ENCODE measurements at places on chromosomes 6 and 20.

- DNase-seq = no peak
Measured at GRCh38 chr6:116111552-116112528, 11.2 kb downstream of the NT5DC1 start.

GRCh38 chr6:141607956-141608355 is 524.8 kb upstream of the GJE1 start:
- DNase-seq = no peak

GRCh38 chr6:117653949-117654348 is 21.3 kb upstream of the NUS1 start:
- no peak for DNase-seq

GRCh38 chr20:62054451-62054953 is 11.2 kb downstream of the TAF4 start:
- DNase-seq = no peak

GRCh38 chr6:147304016-147304415 is 99.8 kb downstream of the STXBP5 start:
- no peak for DNase-seq

DNA sequence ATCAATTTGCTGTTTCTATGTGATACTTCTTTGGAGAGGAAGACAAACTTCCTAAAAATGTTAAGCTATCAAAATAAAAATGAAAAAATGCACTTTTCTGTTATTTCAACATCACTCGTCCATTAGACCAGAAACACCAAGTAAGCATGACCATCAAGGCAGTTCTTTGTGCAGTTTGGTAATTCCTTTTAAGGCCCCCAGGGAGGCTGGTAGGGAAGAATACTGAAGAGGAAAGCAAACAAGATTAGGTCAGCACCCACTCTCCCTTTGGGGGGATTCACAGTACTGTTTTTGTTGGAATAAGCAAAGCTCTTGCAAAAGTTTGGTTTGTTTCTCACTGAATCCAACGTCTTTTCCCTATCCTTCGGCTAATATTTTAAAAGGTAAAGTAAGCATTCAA is 206.8 kb upstream of the SLC35B3 start:
- DNase-seq = no peak

DNA sequence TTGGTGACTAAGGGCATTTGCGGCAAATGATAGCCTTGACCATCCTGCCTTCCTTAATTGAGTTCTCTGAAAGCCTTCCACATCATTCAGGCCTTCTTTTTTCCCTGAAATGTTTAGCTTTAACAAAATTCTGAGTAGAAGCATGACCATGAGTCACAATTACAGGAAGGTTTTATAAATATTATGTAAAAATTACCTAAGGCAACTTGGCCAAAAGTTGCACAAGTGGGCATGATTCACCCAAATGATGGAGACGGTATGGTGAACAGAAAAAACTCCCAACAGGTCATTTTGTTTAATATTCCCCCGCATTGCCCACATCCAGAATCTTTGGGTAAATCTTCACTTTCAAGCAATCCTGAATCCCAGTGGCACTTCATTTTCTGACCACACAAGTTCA is 37.0 kb downstream of the MC3R start:
- no peak for DNase-seq

DNA sequence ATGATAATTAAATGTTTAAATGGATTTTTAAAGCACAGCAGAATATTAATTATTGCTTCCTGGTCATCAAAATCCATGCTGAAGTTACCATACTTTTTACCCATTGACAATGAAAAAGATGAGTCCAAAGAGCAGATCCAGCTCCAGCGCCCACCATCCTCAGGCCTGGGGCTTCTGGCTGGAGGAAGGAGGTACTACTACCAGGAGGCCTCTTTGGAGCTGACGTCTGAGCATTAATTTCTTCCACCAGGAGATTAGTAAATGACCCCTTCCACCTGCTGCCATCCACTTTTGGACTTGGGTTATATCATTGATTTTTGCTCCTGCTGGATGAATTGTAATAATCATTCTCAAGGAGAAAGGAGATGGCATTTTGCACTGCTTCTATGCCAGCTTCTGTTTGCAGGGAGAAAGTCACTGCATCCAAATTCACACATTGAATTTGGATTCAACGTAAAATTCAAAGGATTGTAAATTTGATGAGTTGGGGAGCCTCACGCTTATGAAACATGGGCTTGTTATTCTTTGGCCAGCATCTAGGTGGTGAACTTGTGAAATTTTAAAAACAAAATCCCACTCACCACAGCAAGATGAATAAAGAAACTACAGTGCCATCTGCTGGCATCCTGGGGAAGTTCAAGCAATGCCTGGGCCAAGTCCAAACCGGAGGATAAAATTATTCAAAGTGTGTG is 121.8 kb downstream of the SASH1 start:
- peak; percentile 17 for DNase-seq

GRCh38 chr6:97440590-97441176 is 157.7 kb upstream of the MMS22L start:
- no peak for DNase-seq

DNA sequence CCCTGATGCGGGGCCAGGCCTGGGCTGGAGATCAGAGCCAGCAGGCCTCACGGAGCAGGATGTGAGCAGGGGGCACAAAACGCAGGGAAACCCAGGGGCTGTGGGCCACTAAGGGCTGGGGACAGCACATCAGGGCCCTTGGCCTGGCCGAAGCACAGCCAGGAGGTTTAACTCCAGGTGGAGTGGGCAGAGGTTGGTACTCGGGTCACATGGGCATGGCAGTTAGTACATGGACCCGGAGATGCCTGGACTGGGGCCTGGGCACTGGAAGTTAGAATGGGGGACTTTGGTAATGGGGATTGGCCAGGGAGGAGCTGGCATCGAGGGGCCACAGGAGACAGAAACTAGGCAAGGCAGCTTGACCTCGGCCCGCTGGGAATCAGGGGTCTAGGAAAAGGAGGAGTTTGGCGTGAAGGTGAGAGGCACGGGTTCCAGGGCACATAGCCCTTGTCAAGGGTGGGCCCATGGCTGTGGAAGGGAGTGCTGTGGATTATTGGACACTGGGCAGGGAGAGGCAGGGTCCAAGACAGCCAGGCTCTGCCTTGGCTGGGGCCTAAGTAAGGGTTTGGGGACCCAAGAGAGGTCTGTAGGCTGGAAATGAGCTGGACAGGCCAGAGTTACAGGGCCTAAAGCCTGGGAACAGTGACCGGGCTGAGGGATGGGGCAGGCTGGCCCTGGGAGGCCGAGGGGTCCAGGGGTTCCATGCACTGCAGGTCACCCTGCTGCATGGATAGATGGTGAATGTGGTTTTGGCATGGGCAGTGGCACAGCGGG is 41.6 kb upstream of the CD93 start:
- DNase-seq = no peak

- no peak for DNase-seq
Measured at GRCh38 chr6:152642578-152643375, 5.6 kb upstream of the SYNE1 start.

DNA sequence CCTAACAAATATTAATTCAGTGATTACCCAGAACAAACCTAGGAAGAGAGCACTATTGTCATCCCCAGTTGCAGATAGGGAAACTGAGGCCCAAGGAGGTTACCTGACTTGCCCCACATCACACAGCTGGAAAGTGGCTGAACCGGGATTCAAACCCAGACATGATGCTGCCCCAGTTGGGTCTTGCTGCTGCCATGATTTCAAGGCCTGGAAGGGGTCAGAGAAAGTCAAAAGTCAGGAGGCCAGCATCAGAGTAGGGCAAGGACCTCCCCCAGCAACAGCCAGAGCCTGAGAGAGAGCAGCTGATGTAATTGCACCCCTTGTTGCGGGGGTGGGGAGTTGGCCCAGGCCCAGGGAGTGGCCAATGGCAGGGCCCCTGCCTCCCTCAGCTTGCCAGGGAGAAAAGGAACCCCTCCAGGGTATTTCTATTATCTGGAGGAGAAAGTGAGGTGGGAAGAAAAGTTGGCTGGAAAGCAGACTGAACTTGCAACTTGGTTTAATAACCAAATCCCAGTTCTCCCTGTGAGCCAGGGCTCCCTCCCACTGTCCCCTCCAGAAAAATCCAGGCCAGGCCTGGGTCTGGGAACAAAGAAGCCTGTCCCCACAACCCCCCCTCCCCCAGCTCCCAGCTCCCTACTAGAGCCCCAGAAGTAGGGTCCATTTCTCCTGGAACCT is 83.6 kb downstream of the MRPL14 start:
- DNase-seq = no peak

DNA sequence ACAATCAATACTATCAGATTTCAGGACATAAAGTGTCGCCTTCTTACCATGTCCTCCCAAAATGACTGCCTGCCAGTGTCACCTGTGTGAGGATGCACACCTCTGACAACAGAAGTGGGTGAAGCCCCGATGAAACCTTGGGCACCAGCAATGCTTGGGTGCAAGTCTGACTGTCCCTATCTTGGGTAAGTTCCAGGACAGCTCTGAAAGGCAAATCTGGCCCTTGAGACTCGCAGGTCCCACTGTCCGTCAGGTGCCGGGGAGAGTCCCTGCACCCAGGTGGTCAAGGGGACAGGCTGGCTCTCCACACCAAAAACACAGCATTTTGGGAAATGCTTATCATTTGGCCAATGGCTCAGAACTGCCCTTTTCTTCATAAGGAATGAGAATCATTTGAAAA is 43.3 kb downstream of the EZR start:
- DNase-seq = no peak

GRCh38 chr20:62336329-62336728 is 30.8 kb downstream of the LAMA5 start:
- DNase-seq = no peak

DNA sequence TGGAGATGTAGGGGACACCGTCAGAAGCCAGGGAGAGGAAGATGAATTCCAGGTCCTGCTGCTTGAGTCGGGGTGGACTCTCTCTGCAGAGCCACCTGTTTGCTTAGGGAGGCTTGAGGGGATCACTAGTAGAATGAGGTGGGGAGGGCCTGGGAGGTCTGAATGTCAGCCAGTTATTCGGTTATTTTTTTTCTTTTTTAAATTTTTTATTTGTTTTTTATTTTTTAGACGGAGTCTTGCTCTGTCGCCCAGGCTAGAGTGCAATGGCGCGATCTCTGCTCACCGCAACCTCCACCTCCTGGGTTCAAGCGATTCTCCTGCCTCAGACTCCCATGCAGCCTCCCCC is 8.4 kb downstream of the TEAD3 start:
- no peak for DNase-seq

DNA sequence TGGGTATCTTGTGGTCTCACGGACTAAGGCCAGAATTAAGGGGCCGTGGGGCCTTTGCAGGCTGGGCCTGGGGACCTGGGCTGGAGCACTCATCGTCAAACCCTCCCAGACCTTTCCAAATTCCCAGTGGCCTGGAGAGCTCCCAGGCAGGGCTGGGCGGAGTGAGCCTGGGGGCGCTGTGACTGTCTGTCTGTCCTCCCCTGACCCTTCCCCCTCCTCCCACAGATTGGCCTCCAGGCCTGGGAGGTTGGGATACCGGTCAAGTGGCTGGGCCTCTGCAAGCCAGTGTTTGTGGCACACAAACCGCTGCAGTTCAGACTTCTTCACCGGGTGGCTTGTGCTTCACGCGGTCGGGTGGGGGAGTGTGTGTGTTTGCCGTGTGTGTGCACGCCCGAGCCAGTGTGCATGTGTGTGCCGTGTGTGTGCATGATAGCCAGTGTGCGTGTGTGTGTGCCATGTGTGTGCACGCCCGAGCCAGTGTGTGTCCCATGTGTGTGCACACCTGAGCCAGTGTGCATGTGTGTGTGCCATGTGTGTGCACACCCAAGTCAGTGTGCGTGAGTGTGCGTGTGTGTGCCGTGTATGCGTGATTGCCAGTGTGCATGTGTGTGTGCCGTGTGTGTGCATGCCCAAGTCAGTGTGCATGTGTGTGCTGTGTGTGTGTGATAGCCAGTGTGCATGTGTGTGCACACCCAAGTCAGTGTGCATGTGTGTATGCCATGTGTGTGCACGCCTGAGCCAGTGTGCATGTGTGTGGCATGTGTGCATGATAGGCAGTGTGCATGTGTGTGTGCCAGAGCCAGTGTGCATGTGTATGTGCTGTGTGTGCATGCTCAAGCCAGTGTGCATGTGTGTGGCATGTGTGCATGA is 6.3 kb downstream of the RBBP8NL start:
- DNase-seq = no peak

- no peak for DNase-seq
Measured at GRCh38 chr20:63628246-63628975, 1.5 kb upstream of the GMEB2 start.

- no peak for DNase-seq
Measured at GRCh38 chr6:113960795-113961194, 10.2 kb downstream of the HDAC2 start.

- no peak for DNase-seq
Measured at GRCh38 chr20:55744896-55745295, 260.4 kb downstream of the CBLN4 start.
